Fibroblast of skin of back (primary cell): ENCODE measurements at places on chromosomes 2 and 18.

DNA sequence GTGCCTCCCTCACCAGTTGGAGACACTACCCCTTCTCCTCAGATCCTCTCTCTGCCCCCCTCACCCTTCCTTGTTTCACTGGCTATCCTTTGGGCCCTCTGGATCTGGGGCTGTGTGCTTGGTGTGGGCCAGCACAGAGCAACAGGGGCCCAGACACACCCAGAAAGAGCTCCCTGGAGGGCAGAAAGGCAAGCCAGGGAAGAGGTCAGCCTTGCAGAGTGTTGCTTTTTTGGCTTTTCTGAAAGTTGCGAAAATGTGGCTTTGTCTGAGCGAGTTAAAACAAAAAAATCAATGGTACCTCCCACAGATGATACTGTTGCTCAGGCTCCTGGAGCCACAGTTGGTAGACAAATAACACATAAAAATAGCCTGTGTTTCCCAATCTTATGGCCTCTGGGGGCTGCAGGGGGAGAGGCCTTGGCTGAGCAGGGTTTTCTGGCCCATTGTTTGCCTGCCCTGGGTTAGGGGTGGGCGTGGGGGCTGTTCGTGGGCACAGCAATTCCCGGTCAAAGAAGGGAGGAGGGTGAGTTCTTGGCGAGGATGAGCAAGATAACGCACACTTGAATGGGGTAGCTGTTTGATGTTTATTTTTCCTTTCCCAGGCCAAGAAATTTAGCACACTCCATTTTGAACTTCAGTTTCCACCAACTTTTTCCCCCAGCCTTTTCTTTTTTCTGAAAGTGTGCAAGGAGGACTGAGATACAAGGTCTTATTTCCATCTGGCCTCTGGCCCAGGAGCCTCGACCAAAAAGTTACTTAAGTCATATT lies 167.0 kb upstream of the HAAO start:
- no peak for DNase-seq

DNA sequence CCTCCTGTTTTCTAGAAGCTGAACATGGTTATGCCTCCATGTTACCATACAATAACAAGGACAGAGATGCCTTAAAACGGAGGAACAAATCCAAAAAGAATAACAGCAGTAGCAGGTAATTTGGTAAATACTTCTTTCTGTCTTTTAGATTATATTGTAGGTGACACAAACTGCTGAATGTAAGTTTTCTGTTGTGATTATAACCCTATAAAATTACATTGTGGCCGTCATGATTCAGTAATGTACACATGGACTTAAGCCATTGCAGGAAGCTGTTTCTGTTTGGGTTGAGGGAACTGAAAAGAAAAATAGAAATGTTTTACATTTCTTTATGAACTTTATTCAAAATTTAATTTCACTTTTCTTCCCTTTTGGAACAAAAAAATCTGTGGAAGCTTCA lies 1.2 kb downstream of the MXD1 start:
- DNase-seq = no peak

- no peak for DNase-seq
Observed at GRCh38 chr2:215883799-215884198, 129.6 kb downstream of the MREG start.

- no peak for DNase-seq
Observed at GRCh38 chr2:241538838-241539615, 19.5 kb upstream of the BOK start.

DNA sequence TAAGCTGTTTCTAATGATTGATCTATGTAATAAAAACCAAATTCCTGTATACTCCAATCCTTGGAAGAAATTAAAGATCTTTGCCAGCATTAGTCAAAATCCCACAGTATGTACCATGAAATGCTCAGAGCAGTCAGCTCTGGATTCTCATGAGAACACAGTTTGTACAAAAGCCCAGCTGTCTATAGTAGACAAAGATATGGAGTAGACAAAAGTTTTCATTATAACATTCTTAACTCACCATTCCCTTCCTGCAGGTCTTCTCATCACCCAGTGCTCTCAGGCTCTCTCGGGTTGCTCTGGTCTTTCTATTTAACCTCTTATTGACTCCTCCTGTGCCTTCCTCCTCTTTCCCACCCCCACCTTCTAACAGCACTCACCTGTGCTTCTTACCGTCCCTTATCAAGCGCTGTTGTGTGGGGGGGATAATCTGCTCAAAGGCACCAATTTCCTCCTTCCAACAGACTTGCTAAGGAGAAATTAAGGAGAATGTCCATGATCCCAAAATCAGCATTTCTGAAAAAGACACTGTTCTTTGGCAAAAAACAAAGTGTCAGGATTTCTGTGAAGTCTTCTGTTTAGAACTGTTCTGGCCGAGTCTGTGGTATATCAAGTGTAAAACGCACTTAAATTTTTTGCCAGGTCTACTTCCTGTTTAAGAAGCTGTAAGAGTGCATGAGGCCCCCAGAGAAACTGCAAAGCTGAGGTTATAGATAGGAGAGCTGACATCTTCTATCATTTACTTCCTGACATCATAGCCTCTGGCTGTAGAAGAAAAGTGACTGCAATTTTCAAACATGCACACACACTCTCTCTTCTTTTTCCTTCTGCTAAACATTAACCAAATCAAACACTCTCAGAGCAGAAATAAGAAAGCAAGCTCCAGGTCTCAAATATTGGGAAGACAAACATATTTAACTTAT lies 144.1 kb downstream of the EVA1A start:
- DNase-seq = no peak

DNA sequence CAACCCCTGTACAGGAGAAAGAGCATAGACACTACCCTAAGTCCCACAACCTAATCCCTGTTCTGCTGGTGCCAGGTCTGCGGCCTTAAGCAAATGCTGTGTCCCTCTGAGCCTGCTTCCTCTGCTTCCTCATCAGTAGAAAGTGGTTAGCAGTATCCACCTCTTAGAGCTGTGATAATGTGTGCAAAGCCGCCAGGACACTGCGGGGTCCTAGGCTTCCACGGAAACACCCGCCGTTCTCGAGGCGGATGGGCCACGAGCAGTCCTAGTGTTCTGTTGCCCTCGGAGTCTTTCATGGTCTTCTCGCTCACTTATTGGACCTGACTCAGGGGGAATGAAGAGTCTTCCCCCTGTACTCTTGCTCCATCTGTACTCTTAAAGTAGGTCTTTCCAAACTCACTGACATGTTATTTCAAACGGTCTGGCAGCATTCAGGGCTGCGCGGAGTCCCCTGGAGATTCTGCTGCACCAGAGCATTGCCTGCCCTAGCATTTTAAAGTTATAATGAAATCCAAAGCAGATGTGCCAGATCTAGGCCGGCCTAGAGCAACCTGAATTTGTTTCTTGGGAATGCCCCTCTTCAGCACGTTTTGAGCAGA lies 107.2 kb upstream of the ZNF236 start:
- DNase-seq = no peak

- DNase-seq = no peak
Observed at GRCh38 chr2:433216-433615, 145.3 kb upstream of the ALKAL2 start.

DNA sequence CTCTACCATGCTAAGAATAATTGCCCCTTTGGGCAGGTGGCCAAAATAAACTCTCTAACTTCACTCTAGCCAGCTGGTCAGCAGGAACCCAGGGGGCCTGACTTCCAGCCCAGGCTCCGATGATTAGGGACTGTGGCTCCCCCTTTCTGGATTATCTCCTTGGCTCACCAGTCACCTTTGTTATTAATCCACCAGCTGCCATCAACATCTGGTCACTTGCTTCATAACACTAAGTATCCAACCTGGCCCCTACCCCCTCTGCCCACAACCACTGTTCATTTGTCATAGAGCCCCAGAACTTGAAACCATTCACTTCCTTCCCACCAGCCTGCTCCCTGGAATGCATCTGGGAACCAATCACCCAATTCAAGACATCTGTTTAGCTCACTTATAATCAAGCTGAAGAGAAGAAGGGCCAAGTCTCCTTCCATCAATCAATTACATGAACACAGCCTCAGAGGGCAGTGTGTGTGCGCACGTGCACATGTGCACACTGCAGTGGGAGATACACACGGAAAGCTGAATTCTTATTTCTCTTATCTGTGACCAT lies 215.1 kb downstream of the ALK start:
- no peak for DNase-seq

GRCh38 chr2:20190170-20190569 lies 34.8 kb downstream of the SDC1 start:
- no peak for DNase-seq

- peak; percentile 45 for DNase-seq
Observed at GRCh38 chr2:232261776-232262175, 116.8 kb upstream of the ALPP start.

DNA sequence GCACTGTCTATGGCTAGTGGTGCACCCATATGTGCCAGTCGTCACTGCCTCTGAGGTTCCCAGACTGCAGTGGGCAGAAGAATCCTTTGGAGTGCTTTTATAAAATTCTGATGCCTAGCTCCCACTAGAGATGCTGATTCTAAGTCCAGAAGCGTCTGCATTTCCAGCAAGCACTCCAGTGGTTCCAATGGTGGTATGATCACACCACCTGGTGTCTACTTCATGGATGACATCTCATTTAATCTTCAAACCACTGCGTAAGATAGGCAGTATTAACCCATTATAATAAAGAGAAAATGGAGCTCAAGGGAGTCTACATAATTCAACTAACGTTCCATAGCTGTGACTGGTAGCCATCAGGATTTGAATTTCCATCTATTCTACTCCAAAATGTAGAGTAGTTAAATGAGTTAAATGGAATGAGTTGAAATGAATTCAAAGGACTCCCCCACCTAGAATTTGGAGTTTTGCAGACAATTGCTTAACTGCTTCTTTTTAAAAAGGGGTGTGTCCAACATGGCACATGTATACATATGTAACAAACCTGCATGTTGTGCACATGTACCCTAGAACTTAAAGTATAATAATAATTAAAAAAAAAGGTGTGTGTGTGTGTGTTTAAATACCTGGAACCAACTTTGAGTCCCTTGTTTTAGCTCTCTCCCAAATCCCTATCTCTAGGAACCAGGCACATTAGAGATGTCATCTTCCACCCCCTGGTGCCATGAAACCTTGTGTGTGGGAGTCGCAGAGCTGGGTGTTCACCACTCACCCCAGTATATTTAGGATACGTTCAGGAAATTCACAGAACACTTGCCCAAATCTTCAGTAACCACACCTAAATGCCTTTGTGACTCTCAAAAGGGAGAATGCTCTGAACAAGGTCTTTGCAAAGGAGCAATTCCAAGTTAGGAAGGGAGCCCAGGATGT lies 14.1 kb downstream of the LAMA3 start:
- peak; percentile 58 for DNase-seq

- no peak for DNase-seq
Observed at GRCh38 chr2:47062681-47063537, 92.2 kb downstream of the STPG4 start.

GRCh38 chr2:179020156-179020750 lies 29.7 kb downstream of the CCDC141 start:
- DNase-seq = no peak

- DNase-seq = no peak
Observed at GRCh38 chr2:64186699-64187605, 42.7 kb upstream of the PELI1 start.

- no peak for DNase-seq
Observed at GRCh38 chr2:3430172-3430571, 50.7 kb downstream of the TRAPPC12 start.

DNA sequence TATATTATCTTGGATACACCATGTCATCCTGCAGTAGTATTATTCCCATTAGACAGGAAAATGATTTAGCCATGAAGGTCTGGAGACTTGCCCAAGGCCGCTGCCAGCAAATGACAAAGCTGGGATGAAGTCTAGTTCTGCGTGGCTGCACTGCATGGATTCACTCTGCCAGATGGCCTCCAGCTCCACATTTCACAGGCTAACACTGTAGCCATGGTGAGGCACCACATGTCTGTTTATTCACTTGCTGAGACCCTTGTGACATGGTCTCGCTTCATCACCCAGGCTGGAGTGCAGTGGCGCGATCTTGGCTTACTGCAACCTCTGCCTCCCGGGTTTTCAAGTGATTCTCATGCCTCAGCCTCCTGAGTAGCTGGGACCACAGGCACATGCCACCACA lies 31.5 kb upstream of the SCG2 start:
- DNase-seq = no peak

DNA sequence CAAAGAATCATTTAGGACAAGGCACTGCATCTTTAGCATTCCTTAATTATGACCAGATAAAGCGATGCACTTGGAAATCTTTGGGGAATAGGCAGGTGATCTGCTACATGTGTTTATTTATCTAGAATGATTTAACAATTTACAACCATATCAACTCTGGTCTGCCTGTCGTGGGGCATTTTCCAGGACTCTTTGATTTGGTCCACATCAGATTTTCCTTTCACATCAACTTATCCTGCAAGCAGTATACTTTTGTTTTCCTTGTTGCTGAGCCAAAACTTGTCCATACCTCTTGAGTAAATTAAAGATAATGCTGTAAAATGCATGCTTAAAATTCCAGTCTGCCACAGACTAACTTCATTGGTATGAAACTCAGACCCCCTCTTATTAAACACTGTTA lies 312.4 kb upstream of the TCF4 start:
- DNase-seq = peak; percentile 86

GRCh38 chr2:212912445-212913103 lies 238.8 kb downstream of the IKZF2 start:
- DNase-seq = peak; percentile 8

DNA sequence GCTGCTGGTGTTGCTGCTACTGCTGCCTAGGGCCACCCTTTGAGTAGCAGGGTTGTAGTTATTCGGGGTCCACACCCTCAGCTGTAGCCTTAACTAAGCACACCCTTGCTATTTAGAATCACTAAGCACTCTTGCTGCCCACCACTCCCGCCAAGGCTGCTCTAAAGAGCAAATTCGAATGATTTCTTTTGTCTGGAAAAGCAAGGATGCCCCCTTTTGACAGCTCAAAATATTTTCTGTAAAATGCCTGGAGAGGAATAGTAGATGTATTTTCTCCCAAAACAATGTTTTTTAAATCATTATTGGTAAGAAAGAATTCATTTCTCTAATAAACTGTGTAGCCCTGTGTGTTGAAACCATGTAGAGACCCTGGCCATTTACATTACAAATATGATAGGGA lies 80.8 kb upstream of the PAPOLG start:
- DNase-seq = no peak

- peak; percentile 95 for DNase-seq
Observed at GRCh38 chr2:191230174-191230573, 15.0 kb upstream of the MYO1B start.

- DNase-seq = no peak
Observed at GRCh38 chr18:50427896-50428295, 53.0 kb downstream of the SKA1 start.

- DNase-seq = no peak
Observed at GRCh38 chr18:25132786-25133496, 219.0 kb downstream of the ZNF521 start.

- DNase-seq = no peak
Observed at GRCh38 chr2:55159037-55159651, 72.9 kb downstream of the CLHC1 start.

- DNase-seq = no peak
Observed at GRCh38 chr2:29567906-29568520, 353.4 kb downstream of the ALK start.

- no peak for DNase-seq
Observed at GRCh38 chr2:208150956-208151355, 5.0 kb upstream of the CRYGB start.

GRCh38 chr2:230941202-230942180 lies 16.4 kb upstream of the GPR55 start:
- no peak for DNase-seq

- no peak for DNase-seq
Observed at GRCh38 chr2:48428449-48428848, 101.5 kb upstream of the STON1 start.
